ENCODE measurements at places on chromosomes 1 and 21.

- no peak for DNase-seq
These were observed 21.0 kb upstream of the ATP13A2 start for GRCh38 chr1:17032741-17033140.

- DNase-seq: no peak
These were observed 179.7 kb downstream of the TNFSF18 start for GRCh38 chr1:172870901-172871606.

DNA sequence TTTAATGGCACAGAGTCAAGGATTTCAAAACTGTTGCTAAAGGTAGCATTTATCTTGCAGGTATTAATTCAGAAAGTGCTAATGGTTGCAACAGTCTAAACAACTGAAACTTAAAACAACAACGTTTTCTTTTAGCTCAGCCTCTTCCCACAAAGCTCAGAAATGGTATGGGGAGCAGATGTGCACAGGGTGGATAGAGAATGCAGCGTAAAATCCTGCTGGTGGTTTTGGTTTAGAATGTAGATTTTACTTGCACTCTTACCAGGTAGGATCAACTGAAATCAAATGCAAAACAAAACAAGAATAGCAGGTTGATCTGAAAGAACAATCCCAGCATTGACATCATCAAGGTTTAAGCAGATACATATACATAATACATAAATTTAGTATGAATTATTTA, 3.8 kb upstream of the LRRC8C start:
- no peak for DNase-seq

GRCh38 chr1:33930346-33931110, 66.6 kb downstream of the HMGB4 start:
- peak; percentile 64 for DNase-seq

- DNase-seq: peak; percentile 78
These were observed 99.5 kb downstream of the NGF start for GRCh38 chr1:115238336-115239147.

GRCh38 chr1:100506217-100506616, 31.7 kb upstream of the GPR88 start:
- DNase-seq: no peak

DNA sequence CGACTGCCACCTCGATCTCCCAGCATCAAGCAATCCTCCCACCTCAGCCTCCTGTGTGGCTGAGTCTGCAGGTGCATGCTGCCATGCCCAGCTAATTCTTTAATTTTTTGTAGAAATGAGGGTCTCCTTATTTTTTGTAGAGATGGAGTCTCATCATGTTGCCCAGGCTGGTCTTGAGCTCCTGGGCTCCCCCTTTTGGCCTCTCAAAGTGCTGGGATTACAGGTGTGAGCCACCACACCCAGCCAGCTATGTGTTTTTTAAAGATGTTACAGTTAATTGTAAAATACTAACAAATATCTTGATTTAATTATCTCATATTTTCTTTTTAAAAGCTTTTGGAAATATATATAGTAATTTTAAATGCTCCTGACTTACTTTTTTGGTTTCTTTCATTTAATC, 181.3 kb upstream of the DMRTA2 start:
- no peak for DNase-seq

DNA sequence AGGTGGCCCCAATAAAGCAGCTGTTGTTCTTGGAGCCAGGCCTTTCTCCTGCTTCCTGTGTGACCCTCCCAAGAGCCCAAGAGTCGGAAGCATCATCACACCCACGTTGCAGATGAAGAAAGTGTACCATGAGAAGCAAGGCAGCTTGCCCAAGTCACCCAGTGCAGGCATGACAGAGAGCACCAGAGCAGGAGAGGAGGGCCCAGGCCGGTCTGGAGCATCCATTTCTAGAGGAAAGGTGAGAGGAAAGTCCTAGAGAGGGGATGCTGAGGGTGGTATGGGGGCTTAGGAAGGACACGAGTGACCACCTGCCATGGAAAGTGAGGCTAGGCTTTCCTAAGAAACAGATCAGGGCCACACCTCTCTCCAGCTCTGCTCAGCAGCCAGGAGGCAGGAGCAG, 47.0 kb downstream of the C1orf198 start:
- DNase-seq: no peak

- no peak for DNase-seq
These were observed 23.8 kb downstream of the PTTG1IP start for GRCh38 chr21:44849616-44850130.

- DNase-seq: no peak
These were observed 69.8 kb downstream of the SLC35A3 start for GRCh38 chr1:100039591-100039990.

DNA sequence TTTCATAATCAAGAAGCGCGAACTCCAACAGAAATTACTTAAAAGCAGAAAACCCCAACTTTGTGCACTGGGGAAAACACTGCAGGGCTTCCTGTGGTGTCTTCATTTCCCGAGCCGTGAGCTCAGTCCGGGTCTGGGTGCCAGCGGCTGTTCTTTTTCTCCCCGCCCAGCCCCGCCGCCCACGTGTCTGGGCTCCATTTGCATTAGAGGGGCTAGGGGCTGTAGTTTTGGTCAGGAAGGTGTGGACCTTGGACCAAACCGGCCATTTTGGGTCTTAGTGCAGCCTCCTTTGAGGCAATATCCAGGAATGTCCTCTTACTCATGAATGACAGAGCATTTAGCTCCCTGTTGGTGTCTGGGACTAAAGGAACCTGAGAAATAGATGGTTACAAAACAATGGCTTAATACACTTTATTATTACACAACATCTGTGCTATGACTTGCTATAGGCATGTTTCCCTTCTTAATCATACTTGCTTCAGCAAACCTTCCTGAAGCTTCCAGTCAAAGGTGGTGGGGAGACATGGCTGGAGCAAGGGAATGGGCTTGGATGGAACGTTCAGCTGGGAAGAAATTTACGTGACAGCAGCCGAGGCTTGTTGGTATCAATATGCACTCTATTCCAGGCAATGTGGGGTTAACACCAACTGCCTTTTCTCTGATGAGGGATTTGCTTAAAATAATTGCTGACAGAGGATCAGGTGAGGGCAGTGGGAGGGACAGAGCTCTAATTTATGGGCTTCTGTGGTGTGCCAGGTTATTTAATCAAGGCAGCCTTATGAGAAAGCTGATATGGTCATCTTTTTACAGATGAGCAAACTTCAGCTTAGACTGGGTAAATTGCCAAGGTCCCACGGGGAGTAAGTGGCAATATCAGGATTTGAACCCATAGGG, 1.1 kb downstream of the AGTRAP start:
- peak; percentile 22 for DNase-seq

- no peak for DNase-seq
These were observed 94.4 kb downstream of the WDR4 start for GRCh38 chr21:42784896-42785451.

- no peak for DNase-seq
These were observed 283.3 kb downstream of the CAMTA1 start for GRCh38 chr1:7068552-7068951.

DNA sequence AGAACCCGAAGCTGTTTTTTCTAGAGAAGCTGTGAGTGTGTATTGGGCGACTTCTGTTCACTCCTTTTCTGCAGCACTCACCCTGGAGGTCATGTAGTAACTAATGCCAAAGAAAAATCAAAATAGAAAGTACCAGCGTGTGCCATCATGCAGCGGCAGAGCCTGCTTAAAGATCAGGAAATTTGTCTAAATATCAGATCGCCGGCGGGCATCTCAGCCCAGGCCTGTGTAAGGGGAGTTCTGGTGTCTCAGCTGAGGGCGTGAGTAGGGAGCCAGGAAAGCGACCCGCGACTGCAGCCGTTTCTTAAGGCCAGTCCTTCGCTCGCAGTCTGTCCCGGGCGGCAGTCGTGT, 768 bp downstream of the EDARADD start:
- peak; percentile 17 for DNase-seq

DNA sequence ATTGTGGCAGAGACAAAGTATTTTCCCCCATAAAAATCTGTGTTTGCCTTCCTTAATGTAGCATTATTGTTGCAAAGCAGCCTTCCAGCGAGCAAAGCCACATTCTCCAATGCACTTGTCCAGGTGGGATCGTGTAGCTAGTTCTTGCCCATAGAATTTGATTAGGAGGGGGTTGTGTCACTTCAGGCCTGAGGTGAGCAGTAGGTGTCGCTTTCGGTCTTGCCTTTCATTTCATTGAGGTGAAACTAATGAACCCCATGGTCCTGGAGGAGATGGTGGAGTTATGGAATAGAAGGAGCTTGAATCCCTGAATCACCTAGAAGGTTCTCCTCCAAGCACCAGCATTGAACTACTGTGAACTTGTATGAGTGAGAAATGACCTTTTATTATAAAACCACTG, 318.9 kb upstream of the PBX1 start:
- no peak for DNase-seq

DNA sequence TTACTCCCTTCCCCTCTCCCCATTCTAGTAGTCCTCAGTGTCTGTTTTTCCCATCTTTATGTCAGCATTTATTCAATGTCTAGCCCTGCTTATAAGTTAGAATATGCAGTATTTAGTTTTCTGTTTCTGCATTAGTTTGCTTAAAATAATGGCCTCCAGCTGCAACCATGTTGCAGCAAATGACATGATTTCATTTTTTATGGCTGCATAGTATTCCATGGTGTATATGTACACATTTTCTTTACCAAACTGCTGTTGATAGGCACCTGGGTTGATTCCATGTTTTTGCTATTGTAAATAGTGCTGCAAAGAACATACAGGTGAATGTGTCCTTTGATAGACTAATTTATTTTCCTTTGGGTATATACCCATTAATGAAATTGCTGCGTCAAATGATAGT, 267.7 kb downstream of the SRGAP2C start:
- no peak for DNase-seq
